Activated CD8-positive, alpha-beta memory T cell treated with anti-CD3 and anti-CD28 coated beads, Interleukin-2, amount 50 U/mL, for 4 hours (primary cell): ENCODE measurements at places on chromosomes 2 and 18.

GRCh38 chr2:180625006-180625844 is 355.2 kb upstream of the UBE2E3 start:
- DNase-seq: no peak

- DNase-seq: no peak
Measured at GRCh38 chr2:229044581-229044980, 226.5 kb downstream of the PID1 start.

GRCh38 chr2:134469516-134470115 is 215.7 kb downstream of the MGAT5 start:
- DNase-seq: no peak

- DNase-seq: no peak
Measured at GRCh38 chr2:46460241-46460921, 19.0 kb upstream of the TMEM247 start.

DNA sequence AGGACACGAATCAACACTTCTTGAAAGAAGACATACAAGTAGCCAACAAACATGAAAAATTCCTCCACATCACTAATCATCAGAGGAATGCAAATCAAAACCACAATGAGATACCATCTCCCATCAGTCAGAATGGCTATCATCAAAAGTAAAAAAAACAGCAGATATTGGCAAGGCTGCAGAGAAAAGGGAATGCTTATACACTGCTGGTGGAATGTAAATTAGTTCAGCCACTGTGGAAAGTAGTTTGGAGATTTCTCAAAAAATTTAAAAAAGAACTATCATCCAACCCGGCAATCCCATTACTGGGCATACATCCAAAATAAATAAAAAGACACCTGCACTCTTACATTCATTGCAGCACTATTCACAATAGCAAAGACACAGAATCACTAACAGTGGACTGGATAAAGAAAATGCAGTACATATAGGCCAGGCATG is 78.7 kb downstream of the GRB14 start:
- DNase-seq: no peak

GRCh38 chr18:74126684-74127655 is 20.7 kb downstream of the FBXO15 start:
- no peak for DNase-seq

DNA sequence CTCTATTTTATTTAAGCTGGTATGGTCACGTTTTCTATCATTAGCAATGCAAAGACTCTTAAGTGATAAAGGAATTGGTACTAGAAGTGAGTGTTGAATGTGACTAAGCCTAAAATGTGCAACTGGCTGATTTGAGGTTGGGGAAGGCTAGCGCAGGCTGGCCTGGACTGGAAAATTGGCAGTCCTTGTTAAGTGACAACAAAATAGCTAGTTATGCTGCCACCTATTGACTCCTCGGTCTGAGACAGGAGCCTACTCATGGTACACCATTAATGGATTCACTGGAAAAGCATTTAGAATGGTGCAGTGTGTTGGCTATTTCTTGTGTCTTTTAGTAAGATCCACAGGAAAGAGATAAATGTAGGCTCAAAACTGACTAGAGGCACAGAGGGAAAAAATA is 5.7 kb upstream of the WIPF1 start:
- DNase-seq: peak; percentile 52

- DNase-seq: no peak
Measured at GRCh38 chr2:17804358-17804757, 11.9 kb upstream of the MSGN1 start.
